ENCODE measurements at places on chromosomes 2 and 18. TPM values are rescaled to one million over a fixed set of nuclear protein-coding genes. Genes with fewer than 3 reads are reported as not detected.

DNA sequence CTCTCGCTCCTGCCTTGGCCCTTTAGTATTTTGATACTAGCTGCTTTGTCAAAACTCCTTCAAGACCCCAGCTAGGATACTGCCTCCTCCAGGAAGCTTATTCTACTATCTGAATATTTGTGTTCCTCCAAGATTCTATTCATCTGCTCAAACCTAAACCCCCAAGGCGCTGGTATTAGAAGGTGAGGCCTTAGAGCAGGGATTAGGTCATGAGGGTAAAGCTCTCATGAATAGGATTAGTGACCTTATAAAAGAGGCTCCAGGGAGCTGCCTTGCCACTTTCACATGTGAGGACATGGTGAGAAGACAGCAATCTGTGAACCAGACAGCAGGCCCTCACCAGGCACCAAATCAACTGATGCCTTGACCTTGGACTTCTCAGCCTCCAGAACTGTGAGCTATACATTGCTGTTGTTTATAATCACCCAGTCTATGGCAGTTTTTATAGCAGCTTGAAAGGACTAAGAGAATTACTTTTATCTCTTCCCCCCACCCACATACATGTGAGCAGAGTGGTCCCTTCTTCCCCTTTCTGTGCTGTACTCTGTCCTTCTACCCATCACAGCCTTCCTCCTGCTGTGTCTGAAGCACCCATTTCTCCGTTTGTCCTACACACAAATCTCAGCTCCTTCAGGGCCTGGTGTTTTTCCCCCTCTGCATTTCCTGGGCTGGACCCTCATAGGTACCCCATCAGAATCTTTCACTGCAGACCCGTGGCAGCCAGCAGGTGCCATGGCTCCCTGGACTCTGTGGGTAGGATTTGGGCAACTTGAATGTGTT lies 54.5 kb downstream of the HS1BP3 start:
- no peak for DNase-seq

DNA sequence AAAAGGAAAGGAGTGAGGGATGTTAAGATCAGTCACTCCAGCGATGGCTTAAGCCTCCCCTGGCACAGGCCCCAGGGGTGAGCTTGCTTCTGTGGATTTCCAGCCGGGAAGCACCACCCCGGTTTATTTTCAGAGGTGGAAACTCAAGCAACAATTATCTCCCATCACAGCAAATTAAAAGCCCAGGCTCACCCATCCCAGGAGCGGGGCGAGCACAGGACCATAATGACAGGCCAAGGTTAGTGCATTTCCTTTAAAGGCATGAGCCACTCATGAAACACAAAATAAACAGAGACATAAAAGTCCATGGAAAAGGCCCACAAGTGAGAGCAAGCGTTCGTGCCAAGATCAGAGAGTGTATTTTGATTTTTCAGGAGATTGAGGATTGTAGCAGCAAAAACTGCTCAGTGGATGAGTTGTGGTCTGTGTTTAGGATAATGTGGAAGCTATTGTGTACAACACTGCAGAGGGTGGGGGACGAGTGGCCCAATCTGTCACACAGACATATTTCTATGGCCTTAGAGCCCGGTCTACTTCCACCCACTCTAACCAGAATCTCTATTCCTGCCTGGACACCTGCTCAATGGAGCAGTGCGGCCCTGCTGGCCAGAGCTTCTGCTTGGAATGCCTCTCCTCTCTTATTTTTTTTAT lies 111.4 kb upstream of the CDC42EP3 start:
- DNase-seq = no peak

- no peak for DNase-seq
Measured at GRCh38 chr2:48459921-48460320, 70.0 kb upstream of the STON1 start.

DNA sequence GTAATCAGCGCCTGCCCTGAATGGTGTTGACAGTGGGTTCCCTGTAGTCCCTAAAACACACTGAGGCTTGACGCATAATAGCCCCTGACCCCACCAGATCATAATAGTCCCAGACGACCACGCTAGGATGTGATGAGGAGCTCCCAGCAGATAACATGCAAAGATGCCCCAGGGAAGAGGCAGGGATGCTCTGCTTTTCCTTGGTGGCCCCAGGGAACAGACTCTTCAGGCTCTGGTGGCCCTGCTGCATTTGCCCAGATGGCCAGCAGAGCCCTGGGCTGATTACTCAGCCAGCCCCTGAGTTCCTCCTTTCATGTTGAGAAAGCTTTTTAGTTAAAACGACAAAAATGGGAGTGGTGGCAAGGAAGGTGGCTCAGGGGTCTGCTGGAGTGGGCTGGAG lies 5.9 kb upstream of the NCKAP5 start:
- no peak for DNase-seq

DNA sequence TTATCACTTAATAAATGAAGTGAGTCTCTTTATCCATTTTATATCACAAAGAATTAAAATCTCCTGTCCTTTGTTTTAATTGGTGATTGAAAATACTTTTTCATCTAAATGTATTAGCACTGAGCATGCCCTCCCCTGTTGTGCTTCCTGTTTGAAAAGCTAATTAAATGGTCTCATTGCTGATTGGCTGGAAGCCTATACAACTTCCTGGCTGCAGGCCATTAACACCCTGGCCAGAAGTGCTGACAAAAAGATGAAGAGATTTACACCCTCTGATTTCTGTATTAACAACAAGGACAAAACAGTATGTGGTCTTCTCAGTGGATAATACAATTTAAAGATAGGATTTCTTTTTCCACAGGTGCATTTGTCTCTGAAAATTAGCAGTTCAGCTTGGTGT lies 548.0 kb downstream of the DCC start:
- DNase-seq = no peak

- no peak for DNase-seq
Measured at GRCh38 chr2:63983986-63984605, 35.1 kb downstream of the VPS54 start.

- no peak for DNase-seq
Measured at GRCh38 chr2:2896643-2897042, 481.0 kb downstream of the EIPR1 start.

GRCh38 chr2:213084261-213084660 lies 67.2 kb downstream of the IKZF2 start:
- no peak for DNase-seq

DNA sequence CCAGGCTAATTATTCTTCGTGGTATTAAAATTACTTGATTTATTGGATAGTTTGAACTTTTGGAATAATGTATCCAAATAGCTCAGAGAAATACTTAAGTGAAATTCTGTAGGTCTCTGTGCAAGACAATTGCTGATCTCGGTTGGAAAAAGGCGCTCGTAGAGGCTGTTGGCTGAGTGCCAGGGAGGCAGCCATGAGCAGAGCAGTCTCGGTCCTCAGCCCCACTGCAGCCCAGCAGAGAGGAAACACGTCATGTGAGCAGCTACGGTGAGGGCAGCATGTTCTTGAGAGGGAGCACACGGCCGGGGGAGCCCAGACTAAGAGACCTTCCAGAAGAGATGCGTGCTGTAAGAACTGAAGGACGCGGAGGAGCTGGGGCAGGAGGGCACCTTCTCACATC lies 42.5 kb downstream of the DCDC2C start:
- no peak for DNase-seq

DNA sequence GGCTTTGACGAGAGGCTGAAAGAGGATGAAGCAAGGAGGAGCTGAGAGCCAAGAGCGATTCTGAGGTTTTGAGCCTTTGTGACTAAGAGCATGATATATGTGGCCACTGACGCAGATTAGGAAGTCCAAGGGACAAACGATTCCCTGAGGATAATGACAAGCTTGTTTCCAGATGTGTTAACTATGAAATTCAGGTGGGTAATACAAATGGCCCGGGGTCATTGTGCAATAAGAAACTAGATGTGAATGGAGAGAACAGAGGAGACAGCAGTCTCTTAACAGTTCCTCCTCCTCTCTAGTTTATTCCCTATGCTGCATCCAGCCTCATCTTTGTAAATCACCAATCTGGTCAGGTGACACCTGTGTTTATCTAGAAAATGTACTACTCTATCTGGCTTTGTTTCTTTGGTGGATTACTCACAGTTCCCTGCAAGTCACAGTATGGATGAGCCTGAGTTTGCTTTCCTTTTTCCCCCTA lies 84.2 kb downstream of the SOCS6 start:
- no peak for DNase-seq

DNA sequence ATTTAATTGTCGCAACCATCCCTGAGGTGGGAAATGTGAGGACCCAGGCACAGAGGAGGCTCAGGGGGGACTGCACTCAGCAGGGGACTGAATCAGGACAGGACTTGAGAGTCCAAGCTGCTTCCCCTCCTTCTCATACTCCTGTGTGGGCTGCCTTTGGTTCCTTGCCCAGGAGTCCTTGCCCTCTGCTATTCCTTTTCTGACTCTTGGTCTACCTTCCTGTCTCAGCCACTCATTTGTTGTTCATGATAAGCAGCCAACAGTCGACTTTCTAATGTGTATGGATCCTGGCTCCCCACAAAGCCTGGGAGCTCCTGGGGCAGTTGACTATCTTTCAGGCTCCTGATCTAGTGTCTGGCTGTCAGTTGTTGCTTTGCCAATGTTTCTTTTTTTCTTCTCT lies 28.3 kb downstream of the GATA6 start:
- DNase-seq = no peak

GRCh38 chr2:229417176-229417575 lies 146.1 kb upstream of the PID1 start:
- DNase-seq = no peak

DNA sequence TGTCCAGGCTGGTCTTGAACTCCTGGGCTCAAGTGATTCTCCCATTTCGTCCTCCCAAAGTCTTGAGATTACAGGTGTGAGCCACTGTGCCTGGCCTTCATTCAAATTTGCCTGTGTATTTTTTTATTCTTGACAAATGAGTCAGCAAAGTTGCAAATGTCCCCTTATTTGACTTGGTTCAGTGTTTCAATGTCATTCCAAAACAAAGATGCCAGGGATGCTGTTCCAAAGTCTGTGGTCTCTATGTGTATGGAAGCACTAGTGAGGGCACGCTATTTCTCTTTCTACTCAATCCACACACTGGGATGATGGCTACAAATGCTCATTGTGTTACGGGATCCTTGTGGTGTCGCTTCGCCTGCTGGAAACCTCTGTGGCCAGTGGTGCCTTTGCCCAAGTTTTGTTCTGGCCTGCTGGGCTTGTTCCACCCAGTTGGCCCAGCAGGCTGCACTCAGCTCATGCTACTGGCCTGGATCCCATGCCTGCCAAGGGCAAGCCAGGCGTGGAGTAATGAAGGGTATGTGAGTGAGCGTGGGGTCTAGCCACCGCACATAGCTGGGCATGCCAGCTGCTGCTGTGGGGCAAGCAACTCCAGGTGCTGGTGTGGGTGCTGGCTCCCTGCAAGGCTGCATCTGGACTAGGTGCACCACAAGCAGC lies 35.6 kb downstream of the FBXO48 start:
- no peak for DNase-seq

GRCh38 chr2:154914561-154914960 lies 216.1 kb downstream of the KCNJ3 start:
- no peak for DNase-seq

GRCh38 chr2:35220461-35220860 lies 1135.1 kb upstream of the CRIM1 start:
- DNase-seq = no peak

- no peak for DNase-seq
Measured at GRCh38 chr2:241821460-241822263, 12.7 kb downstream of the NEU4 start.

GRCh38 chr18:11996907-11997306 lies 15.6 kb downstream of the IMPA2 start:
- no peak for DNase-seq

GRCh38 chr2:168272225-168272624 lies 24.8 kb upstream of the STK39 start:
- DNase-seq = no peak

The DTNA gene
- not detected for total RNA-seq

The POTEC gene
- total RNA-seq = not detected

The HOXD8 gene
- total RNA-seq = not detected

The CKAP2L gene
- 0.06 TPM for total RNA-seq

The ADNP2 gene
- 20.9 TPM for total RNA-seq

The MOCOS gene
- not detected for total RNA-seq

The CAPN13 gene
- not detected for total RNA-seq

The CGREF1 gene
- total RNA-seq = 0.47 TPM

The CCBE1 gene
- not detected for total RNA-seq
